ENCODE measurements at places on chromosomes 7 and 10.

DNA sequence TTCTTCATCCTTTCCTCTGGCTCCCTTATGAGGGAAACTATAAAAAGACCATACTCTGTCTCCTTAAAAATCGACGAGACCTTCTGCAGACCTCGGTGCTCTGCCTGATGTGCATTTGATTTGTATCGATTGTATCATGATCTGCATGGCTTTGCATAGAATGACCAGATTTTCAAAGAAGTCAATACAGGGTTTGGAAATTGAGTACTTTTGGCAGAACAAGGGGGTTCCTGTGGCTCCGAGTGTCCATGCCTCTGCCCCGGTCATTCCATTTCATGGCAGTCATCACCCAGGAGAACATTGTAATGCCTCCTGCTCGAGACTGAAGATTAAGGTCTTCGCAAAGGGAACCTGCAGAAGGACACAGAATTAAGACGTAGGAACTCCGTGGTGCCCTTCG is 685 bp downstream of the CASP2 start:
- DNase-seq = no peak

DNA sequence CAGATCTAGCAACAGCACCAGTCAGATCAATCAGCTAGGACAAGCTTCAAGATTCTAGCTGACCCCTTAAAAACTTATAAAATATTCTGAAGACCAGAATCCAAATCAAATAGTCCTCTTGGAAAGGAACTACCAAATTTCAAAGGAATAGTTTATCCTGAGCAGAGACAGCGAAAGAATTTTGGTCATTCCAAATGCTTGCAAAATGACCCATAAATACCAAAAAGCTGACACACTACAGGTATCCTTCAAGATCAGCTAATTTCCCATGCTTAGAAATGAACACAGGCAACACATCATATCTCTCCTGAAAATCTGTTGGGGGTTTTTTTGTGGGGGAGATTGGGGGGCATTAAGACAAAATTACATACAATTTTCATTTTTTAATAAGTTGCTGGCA is 78.8 kb downstream of the PDSS1 start:
- DNase-seq = no peak

DNA sequence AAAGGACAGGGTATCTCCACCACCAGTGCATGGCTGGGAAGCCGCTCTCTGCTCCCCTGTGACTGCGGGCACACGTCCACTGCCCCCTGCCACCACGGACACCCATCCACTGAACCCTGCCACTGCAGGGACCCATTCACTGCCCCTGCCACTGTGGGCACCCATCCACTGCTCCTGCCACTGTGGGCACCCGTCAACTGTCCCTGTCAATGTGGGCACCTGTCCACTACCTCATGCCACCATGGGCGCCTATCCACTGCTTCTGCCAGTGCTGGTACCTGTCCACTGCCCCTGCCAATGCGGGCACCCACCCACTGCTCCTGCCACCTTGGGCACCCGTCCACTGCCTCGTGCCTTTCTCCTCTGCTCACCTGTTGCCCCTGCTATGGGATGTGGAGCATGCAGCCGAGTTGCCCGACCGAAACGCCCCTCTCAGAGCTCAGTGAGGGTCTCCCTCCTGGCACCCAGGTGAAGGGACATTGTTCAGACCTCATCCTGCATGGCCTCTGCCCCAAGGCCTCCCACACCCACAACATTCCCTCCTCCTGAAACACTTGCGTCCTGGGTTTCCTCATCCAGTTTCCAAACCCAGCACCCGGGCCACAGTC is 207.4 kb downstream of the ADARB2 start:
- no peak for DNase-seq

DNA sequence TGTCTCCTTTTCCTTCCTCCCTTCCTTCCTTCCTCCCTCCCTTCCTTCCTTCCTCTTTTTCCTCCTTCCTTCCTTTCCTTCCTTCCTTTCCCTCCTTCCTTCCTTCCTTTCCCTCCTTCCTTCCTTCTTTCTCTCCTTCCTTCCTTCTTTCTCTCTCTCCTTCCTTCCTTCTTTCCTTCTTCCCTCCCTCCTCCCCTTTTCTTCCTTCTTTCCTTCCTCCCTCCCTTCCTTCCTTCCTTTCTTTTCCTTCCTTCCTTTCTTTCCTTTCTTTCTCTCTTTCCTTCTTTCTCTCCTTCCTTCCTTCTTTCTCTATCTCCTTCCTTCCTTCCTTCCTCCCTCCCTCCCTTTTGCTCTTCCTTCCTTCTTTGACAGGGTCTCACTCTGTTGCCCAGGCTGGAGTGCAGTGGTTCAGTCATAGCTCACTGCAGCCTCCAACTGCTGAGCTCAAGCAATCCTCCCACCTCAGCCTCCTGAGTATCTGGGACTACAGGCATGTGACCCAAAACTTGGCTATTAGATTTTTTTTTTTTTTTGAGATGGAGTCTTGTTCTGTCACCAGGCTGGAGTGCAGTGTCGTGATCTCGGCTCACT is 15.9 kb upstream of the CYTH3 start:
- no peak for DNase-seq

DNA sequence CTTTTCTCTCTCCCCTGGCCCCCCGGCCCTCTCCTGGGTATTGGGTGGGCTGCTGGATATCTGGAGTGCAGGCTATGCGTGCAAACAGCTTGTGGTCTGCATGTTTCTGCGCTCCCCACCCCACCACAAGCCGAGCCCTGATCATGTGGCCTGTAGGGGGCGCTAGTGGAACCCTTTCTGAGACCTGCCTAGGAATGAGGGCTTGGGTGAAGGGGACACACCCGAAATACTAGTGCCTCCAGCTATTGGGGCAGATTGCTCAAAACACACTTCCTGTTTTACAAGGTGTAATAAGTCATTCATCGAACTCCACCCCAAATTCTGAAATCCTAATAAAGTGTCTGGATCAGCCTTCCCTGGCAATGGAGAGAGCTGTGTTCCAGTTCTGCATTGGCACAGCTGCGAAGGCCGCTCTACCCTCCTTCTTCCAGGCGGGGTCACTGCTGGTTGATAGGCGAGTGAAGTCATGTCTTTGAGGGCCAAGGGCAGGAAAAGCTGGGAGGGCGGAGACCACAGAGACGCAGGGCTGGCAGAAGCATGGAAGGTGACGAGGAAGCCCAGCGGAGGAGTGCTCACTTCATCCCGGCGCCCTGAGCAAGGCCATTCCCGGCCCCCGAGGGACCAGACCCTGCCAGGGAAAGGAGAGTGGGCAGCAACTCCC is 19.8 kb upstream of the PRRT4 start:
- DNase-seq = no peak

DNA sequence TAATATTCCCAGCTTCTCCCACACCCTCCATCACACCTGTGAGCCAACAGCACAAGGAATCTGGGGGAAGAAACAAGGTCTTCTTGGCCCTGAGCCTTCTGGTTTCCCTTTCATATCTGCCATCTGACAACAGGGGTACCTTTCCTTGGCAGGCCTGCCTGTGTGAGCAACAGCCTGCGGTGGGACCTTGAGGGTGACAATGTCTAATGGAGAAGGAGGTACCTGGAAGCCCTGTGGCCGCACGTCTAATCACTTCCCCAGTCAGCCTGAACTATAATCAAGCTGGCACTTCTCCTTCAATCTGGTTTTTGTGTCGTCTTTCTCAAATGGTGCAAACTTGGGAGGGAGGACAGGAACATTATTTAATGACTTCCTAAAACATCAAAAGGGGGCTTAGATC is 41.2 kb downstream of the NRCAM start:
- no peak for DNase-seq

- no peak for DNase-seq
Measured at GRCh38 chr7:130667593-130668257, 823 bp downstream of the COPG2 start.

DNA sequence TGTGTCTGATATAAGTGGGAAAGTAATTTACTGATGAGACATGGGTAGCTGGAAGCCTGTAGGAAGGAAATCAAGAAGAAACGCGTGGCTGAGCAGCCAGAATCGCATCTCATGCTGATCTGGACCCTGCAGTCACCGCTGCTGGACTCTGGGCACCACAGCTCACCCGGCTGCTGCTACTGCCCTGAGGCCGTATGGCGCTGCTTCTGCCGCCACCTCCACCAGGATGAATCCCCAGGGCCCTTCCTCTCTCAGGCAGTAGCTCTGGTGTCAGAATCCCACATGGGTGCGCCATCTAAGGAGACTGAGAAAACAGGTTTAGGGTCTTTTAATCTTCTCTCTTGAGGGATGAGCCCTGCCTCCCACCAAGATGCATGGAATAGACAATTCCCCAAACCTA is 70.3 kb upstream of the AGK start:
- DNase-seq = no peak

DNA sequence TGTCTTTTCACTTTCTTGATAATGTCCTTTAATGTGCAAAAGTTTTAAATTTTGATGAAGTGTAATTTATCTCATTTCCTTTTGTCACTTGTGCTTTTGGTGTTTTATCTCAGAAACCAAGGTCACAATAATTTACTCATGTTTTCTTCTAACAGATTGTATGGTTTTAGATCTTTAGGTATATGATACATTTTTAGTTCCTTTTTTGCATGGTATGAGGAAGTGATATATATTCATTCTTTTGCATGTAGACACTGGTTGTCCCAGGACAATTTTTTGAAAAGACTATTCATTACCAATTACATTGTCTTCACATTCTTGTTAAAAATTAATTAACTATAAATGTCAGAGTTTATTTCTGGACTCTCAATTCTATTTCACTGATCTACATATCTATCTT is 39.8 kb upstream of the GPR22 start:
- DNase-seq = no peak

GRCh38 chr10:66572700-66573099 is 353.1 kb upstream of the LRRTM3 start:
- no peak for DNase-seq

GRCh38 chr10:129910861-129911260 is 53.2 kb downstream of the EBF3 start:
- DNase-seq = no peak

GRCh38 chr7:159084069-159084801 is 60.4 kb downstream of the VIPR2 start:
- no peak for DNase-seq

DNA sequence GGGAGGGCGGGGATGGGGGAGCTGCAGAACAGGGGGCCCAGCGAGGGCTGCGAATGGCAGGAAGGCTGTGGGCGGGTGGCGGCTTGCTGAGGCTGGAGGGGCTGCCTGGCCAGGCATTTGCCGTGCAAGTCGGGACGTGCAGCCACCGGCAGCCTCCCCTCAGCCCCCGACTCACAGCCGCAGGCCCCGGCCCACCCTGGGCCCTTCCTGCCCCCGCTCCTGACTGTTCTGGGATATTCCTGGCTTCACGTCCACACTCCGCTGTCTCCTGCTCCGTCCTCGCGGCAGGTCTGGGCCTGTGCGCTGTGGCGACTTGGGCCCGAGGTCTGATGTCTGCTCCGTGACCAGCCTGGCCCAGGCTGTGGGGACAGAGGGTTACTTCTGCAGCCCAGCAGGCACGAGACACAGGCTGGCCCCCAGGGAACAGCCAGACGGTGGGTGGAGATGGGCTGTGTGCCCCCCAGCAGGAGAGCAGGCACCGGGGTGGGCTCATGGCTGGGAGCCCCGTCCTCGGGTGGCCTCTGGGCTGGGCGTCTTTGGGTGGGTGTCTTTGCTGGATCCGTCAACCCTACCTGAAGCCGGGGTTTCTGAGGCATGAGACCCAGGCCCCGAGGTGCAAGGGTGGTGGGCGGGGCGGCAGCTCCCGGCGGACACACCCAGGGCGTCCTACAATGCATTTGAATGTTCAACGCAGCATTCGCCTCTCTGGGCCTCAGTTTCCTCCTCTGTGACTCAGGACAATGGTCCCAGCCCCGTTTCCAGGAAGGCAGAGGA is 86.5 kb downstream of the FOXL3 start:
- no peak for DNase-seq

GRCh38 chr7:141158561-141158960 is 84.7 kb downstream of the TMEM178B start:
- no peak for DNase-seq

DNA sequence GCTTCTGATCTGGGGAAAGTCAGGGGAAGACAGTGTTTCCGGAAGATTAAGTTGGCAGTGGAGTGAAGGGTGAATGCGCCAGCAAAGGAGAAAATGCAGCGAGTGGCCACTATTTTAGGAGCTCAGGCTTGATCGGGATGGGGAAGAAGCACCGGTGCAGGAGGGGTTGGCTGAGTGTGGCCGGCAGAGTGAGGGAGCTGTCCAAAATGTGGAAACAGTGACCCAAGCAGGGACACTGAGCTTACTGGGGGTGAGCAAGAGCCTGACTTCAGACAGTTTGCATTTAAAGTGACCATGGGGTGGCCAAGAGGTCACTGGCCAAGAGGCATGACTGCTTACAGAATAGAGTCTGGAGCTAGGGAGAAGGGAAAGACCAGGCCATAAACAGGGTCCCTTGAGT is 79.3 kb downstream of the GOLGA7B start:
- no peak for DNase-seq

DNA sequence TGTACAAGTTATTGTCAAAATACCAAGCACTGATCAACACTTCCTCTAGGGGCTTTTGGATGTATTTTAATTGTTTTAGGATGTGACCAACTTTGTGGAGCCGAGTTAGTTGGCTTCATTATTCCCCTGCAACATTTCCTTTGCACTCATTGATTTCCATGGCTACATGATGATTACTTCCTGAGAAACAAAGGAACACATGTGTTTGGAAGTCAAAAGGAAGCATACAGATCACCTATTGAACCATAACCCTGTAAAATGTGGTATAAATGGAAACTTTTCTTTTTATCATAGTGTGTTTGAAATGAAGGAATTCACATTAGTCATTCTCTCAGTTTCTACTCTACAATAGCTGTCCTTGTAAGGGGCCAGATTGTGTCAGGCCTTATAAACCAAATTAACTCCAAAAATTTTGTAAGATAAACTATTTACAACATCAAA is 32.2 kb upstream of the EXOC6 start:
- no peak for DNase-seq

GRCh38 chr10:58177362-58177947 is 90.2 kb downstream of the IPMK start:
- DNase-seq = no peak

- DNase-seq = no peak
Measured at GRCh38 chr7:16129431-16130110, 291.8 kb downstream of the CRPPA start.

DNA sequence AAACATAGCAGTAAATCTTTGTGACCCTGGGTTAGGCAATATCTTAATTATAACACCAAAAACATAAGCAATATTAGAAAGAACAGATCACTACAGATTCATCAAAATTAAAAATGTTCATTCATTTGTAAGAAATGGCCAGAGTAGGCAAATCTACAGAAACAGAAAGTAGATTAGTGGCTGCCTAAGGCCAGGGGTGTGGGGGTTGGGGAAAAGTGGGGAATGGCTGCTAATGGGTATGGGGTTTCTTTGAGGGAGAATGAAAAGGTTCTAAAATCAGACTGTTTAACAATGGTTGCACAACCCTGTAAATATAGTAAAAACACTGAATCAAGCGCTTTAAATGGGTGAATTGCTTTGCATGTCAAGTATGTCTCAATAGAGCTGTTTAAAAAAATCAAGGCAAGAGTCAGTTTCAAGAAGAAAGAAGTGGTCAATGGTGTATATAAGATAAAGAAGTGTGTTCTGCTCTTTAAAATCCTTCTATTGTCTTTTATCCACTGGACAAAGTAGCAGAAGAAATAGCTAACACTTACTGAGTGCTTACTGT is 42.6 kb downstream of the CDK6 start:
- DNase-seq = no peak

GRCh38 chr7:2494191-2495130 is 18.3 kb upstream of the GRIFIN start:
- no peak for DNase-seq
